ELR (cell line): ENCODE measurements at places on chromosomes 2 and 18.

GRCh38 chr2:196131949-196132925, 39.1 kb downstream of the STK17B start:
- peak; percentile 36 for DNase-seq

DNA sequence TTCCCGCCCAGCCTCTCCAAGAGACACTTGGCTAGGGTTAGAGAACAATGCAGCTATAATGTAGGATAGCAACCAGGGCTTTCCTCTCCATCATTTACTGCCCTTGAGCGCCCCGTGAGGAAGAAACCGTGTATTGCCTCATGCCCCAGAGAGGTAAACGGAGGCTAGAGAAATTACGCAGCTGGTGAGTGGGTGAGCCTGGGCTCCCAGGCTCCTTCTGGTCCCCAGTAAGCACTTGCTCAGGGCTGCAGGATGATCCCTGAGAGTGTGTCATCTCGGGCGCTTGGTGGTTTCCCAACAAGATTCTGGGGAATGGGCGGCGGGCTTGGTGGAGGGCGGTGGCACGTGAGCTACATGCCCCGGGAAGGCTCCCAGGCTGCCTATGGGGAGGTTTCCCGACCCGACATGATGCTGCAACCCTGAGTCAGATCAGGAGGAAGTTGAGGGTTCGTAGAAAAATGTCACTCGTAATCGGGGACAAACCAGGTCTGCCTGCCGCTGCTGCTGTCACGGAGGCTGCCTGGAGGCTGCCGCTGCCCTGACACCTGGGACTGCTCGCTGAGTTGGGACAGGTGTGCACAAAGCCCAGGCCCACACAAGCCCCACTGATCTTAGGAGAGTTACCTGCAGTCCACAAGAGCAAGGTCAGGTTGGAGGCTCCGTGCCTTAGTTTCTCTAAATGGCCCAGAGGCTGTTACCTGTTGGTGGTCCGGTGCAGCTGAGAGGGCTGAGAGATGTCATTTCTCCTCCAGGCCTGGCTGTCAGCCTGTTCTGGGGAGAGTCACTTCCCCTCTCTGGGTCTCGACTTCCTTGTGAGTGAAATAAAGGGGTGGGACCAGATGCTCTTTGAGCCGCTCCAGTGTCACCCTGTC, at the start of gene GPR55:
GPR55 (minus strand) TSS at position 773 of the 872 bp plus-strand sequence. CDS start 14,280 bp downstream, outside the sequence.
- DNase-seq: peak; percentile 30

- DNase-seq: no peak
These were observed 206.5 kb upstream of the NT5C1B start for GRCh38 chr2:18795906-18796305.

- no peak for DNase-seq
These were observed 99.4 kb upstream of the NCK2 start for GRCh38 chr2:105645031-105645937.

GRCh38 chr2:58932801-58933200, 691.7 kb upstream of the FANCL start:
- DNase-seq: no peak

- peak; percentile 86 for DNase-seq
These were observed 19.4 kb downstream of the KLHL29 start for GRCh38 chr2:23404426-23404825.

GRCh38 chr2:9037166-9037565, 33.7 kb upstream of the MBOAT2 start:
- no peak for DNase-seq

DNA sequence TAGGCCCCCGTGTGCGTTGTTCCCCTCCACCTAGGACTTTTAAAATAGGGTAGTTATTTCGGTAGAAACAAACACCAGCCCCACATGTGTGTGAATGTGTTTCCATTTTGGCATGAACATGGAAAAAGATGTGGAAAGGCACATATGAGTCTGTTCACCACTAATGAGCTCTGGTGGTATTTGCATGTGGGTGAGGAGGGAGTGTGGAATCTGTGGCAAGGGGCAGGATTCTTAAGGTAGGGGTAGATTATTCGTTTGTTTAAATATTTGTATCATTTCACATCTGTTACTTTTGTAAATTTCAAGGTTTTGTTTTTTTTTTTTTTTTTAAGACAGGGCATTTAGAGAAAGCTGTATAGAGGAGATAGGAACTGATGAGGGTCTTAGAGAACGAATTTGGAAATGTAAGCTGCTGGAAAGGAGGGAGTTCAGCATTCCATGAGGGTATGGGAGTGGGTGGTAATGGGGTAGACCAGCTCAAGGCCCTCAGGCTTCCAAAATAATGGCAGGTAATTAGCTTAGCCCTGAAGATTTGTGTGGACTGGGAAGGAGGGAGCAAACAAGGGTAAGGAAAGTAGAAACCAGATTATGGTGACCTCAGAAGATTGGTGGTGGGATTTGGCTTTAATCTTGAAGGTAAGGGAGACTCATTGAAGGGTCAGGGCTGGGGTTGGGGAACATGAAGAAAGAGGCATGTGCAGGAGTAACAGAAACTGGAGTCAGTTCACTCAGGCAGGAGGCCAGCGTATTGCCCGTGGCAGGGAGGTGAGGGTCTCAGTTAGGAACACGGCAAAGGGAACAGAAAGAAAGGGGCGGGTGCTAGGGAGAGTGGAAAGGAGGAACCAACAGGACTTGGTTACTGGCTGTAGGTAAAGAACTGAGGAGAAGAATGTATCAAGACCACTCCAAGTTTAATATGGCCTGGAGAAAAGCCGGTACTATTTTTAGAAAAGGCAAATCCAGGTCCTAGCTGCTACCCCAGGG, 123.6 kb downstream of the PLB1 start:
- DNase-seq: no peak
